A375 (cell line): ENCODE measurements at places on chromosomes 3 and 15. TPM values are rescaled to one million over a fixed set of nuclear protein-coding genes. Genes with fewer than 3 reads are reported as not detected.

Gene IL16
- total RNA-seq, result 1.4 and 1.6 TPM in 2 replicates

Gene POC1A
- 21.6 and 23.9 TPM in 2 replicates for total RNA-seq

Gene BSN
- total RNA-seq, result 0.57 and 1.3 TPM in 2 replicates

Gene RTP4
- total RNA-seq, result 0.83 and 0.90 TPM in 2 replicates

Gene ISLR
- total RNA-seq, result 0.08 TPM in 1 of 2 replicates, not detected in the other

Gene TMEM108
- 0.34 and 0.45 TPM in 2 replicates for total RNA-seq

Gene GPX1
- total RNA-seq, result 431 and 518 TPM in 2 replicates

Gene GP5
- not detected in 2 replicates for total RNA-seq

Gene TMEM207
- not detected in 2 replicates for total RNA-seq

Gene ADGRG7
- total RNA-seq, result not detected in 2 replicates

Gene CHP1
- 61.7 and 98.3 TPM in 2 replicates for total RNA-seq

Gene MOBP
- total RNA-seq, result not detected in 2 replicates

Gene STRIT1
- not detected in 2 replicates for total RNA-seq

Gene ST8SIA2
- not detected in 2 replicates for total RNA-seq

Gene TM4SF4
- total RNA-seq, result not detected in 2 replicates

Gene ESYT3
- 0.38 and 0.64 TPM in 2 replicates for total RNA-seq

Gene LMAN1L
- total RNA-seq, result 0.16 and 0.64 TPM in 2 replicates

Gene ACTC1
- total RNA-seq, result not detected in 2 replicates

Gene TRH
- total RNA-seq, result not detected in 2 replicates

Gene CHRNB4
- not detected in 2 replicates for total RNA-seq

Gene NEK11
- total RNA-seq, result 1.0 TPM in 2 replicates

Gene NEK4
- 19.0 and 23.7 TPM in 2 replicates for total RNA-seq

Gene BBX
- 51.8 and 60.4 TPM in 2 replicates for total RNA-seq

Gene KCNMB3
- total RNA-seq, result 1.1 TPM in 2 replicates

Gene THRB
- total RNA-seq, result 9.2 and 12.8 TPM in 2 replicates

Gene SYNPR
- total RNA-seq, result not detected in 2 replicates

Gene IQCF5
- not detected in 2 replicates for total RNA-seq

Gene CDC25A
- 49.8 and 53.0 TPM in 2 replicates for total RNA-seq

Gene NGLY1
- 32.4 and 36.8 TPM in 2 replicates for total RNA-seq

Gene SPSB4
- total RNA-seq, result 0.64 and 1.5 TPM in 2 replicates

Gene RBM15B
- 29.4 and 32.5 TPM in 2 replicates for total RNA-seq

Gene PEX11A
- 3.7 and 4.8 TPM in 2 replicates for total RNA-seq

Gene GASK1A
- not detected in 2 replicates for total RNA-seq

Gene SLC7A14
- total RNA-seq, result not detected in 2 replicates

Gene GPR149
- not detected in 2 replicates for total RNA-seq

Gene RBM5
- total RNA-seq, result 144 and 173 TPM in 2 replicates

Gene ACOX2
- total RNA-seq, result 25.9 and 28.7 TPM in 2 replicates

Gene CX3CR1
- total RNA-seq, result not detected in 2 replicates

Gene GRK7
- not detected in 2 replicates for total RNA-seq

Gene CKMT1A
- total RNA-seq, result 0.34 and 0.45 TPM in 2 replicates

Gene EPHA6
- total RNA-seq, result 1.3 and 1.8 TPM in 2 replicates

Gene LOXL1
- total RNA-seq, result 0.21 and 1.1 TPM in 2 replicates

Gene IMP3
- 88.7 and 95.7 TPM in 2 replicates for total RNA-seq

Gene CSPG4
- 257 and 268 TPM in 2 replicates for total RNA-seq

Gene TNNC1
- 1.1 and 1.5 TPM in 2 replicates for total RNA-seq
